Mammary microvascular endothelial cell (primary cell): ENCODE measurements at places on chromosomes 5 and 9. TPM values are rescaled to one million over a fixed set of nuclear protein-coding genes. Genes with fewer than 3 reads are reported as not detected.

The GABRA1 gene
- not detected in 2 replicates for total RNA-seq

The LTC4S gene
- not detected in 2 replicates for total RNA-seq

The DDX4 gene
- not detected in 2 replicates for total RNA-seq

The DOCK8 gene
- 2.8 and 3.0 TPM in 2 replicates for total RNA-seq

The PDE8B gene
- total RNA-seq = not detected in 2 replicates

The PDZD2 gene
- 3.9 and 4.5 TPM in 2 replicates for total RNA-seq

The IFNA21 gene
- total RNA-seq = not detected in 2 replicates

The CMYA5 gene
- total RNA-seq = under 0.01 TPM in 2 replicates

The TICAM2 gene
- total RNA-seq = 0.44 and 2.7 TPM in 2 replicates

The CYLC2 gene
- not detected in 2 replicates for total RNA-seq

The GFPT2 gene
- total RNA-seq = 6.9 and 7.6 TPM in 2 replicates

The ORM2 gene
- total RNA-seq = not detected in 2 replicates

The VCP gene
- 335 and 349 TPM in 2 replicates for total RNA-seq

The WDR38 gene
- 0.15 TPM in 1 of 2 replicates, not detected in the other for total RNA-seq

The FOXD4L4 gene
- total RNA-seq = not detected in 2 replicates

The SLC36A3 gene
- not detected in 2 replicates for total RNA-seq

The ZDHHC11 gene
- not detected in 2 replicates for total RNA-seq

The C5orf58 gene
- total RNA-seq = not detected in 2 replicates

The RASGRF2 gene
- 38.2 and 43.9 TPM in 2 replicates for total RNA-seq

The RRAGA gene
- 70.5 and 78.5 TPM in 2 replicates for total RNA-seq

The FLT4 gene
- total RNA-seq = 49.0 and 51.0 TPM in 2 replicates

The PTGES gene
- total RNA-seq = 0.30 TPM in 1 of 2 replicates, not detected in the other

The SLIT3 gene
- total RNA-seq = under 0.01 and 0.10 TPM in 2 replicates

The EPB41L4A gene
- 7.3 and 10.6 TPM in 2 replicates for total RNA-seq

The PCDHB9 gene
- 0.15 and 0.27 TPM in 2 replicates for total RNA-seq

The TMEM174 gene
- total RNA-seq = not detected in 2 replicates

The SLC45A2 gene
- not detected in 2 replicates for total RNA-seq

The GDF9 gene
- not detected in 2 replicates for total RNA-seq

The PCDHGC4 gene
- total RNA-seq = 0.20 and 0.44 TPM in 2 replicates

The TAF1L gene
- total RNA-seq = not detected in 2 replicates
